Right lobe of liver (tissue), 6 donors: ENCODE measurements at places on chromosomes 3 and 15. TPM values are rescaled to one million over a fixed set of nuclear protein-coding genes. Genes with fewer than 3 reads are reported as not detected.
A peak's percentile ranks its signal among the peaks of the same experiment; 100 is the strongest.

Gene IL20RB
- 0.31 TPM for total RNA-seq

Gene TMCO5A
- not detected for total RNA-seq

DNA sequence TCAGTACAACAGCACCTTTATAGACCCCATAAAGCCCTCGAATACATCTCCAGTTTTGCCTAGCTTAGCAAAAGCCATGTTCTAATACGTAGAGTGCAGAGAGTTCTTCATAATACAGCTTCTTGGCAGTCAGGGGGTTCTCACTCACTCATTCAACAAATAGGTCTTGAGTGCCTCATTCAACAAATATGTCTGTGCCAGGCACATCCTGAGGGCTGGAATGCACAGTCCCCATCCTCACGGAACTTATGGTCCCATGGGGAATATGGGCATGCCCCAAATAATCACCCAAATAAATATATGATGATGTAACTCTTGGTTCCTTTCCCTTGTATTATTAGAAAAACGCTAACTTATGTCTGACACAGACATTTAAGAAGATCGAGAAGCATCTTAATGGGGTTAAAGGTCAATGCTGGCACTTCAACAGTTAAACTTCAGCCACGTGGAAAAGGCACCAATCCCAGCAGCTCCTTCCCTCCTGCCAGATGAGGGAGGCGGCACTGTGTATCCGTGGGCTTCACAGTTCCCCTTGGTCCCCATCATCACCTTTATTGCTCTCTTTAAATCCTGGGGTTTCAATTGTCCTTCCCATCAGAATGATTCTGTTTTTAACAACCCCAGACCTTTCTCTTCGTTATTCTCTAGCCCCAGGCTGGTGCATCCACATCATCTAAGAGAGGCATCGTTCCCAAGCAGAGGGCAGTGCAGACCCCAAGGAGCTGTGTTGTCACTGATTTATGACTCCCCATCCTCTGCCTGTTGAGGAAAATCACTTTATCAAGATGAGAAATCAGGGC lies 18.9 kb upstream of the SEMA5B start:
- no peak overlapping the region for H3K4me3 ChIP-seq
- DNase-seq = no peak
- H3K27ac ChIP-seq = no peak overlapping the region
- H3K4me1 ChIP-seq = peaks cover 17% of the 10 kb centered on the region
- H3K36me3 ChIP-seq = no peaks in the 10 kb centered on the region

- H3K4me3 ChIP-seq = no peak overlapping the region
- H3K4me1 ChIP-seq = no peaks in the 10 kb centered on the region
- no peaks in the 10 kb centered on the region for H3K36me3 ChIP-seq
- DNase-seq = no peak
Measured at GRCh38 chr3:21682206-21682605, 68.8 kb downstream of the ZNF385D start.

DNA sequence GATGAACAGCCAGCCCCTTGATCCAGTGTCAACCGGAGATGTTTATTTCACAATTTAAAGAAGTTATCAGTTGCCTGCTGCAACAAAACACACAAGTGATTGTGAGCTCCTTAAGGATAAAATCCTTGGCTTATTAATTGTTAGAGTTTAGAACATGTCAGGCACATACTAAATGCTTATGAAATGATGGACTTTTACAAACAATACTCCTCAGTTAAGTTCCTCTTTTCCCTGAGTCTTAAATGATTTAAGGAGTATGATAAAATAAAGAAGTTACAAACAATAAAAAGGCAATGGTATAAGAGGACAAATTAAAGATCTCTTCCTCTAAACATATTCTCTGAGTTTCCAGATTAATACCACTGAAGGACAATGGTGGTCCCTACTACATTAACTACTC lies 5.7 kb downstream of the GHSR start:
- no peaks in the 10 kb centered on the region for H3K27me3 ChIP-seq
- no peaks in the 10 kb centered on the region for H3K36me3 ChIP-seq
- DNase-seq = no peak
- H3K4me1 ChIP-seq = no peaks in the 10 kb centered on the region

DNA sequence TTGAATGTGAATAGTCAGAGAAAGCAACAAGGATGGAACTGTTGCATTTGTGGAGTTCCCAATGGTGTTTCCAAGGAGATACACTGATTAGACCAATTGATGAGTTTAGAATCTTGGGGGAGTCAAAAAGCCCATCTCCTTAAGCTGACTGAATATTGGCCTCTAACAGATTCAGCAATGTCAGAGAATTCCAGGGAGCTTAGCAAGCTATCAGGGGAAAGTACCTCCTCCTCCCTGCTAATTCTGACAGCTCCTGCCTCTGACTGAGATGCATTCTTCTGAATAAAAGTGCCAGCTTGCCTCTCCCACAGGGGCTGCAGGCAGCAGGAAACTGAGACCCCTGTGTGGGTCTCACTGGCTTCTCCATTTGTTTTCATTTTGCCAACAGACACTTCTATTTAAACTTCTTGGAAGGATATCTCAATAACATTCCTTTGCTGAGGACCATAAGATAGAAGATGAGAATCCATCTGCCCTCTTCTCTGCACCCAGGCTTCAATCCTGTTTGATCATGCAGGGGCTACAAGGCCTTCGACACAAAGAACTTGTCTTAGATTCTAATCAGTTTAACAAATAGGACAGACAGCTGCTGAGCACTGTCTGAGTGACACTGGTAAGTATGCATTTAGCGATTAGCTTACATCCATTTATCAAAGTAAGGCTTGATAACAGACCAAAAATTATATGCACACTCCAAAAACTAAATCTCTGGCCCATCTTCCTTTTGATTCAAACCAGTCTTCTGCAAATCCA lies 1080.8 kb downstream of the TUSC7 start:
- no peak overlapping the region for H3K4me3 ChIP-seq
- DNase-seq = no peak
- H3K27ac ChIP-seq = no peak overlapping the region
- H3K4me1 ChIP-seq = no peaks in the 10 kb centered on the region
- no peaks in the 10 kb centered on the region for H3K36me3 ChIP-seq
- no peaks in the 10 kb centered on the region for H3K27me3 ChIP-seq

Gene CX3CR1
- total RNA-seq = 0.26 TPM

Gene GOLGA8H
- total RNA-seq = 0.13 TPM

DNA sequence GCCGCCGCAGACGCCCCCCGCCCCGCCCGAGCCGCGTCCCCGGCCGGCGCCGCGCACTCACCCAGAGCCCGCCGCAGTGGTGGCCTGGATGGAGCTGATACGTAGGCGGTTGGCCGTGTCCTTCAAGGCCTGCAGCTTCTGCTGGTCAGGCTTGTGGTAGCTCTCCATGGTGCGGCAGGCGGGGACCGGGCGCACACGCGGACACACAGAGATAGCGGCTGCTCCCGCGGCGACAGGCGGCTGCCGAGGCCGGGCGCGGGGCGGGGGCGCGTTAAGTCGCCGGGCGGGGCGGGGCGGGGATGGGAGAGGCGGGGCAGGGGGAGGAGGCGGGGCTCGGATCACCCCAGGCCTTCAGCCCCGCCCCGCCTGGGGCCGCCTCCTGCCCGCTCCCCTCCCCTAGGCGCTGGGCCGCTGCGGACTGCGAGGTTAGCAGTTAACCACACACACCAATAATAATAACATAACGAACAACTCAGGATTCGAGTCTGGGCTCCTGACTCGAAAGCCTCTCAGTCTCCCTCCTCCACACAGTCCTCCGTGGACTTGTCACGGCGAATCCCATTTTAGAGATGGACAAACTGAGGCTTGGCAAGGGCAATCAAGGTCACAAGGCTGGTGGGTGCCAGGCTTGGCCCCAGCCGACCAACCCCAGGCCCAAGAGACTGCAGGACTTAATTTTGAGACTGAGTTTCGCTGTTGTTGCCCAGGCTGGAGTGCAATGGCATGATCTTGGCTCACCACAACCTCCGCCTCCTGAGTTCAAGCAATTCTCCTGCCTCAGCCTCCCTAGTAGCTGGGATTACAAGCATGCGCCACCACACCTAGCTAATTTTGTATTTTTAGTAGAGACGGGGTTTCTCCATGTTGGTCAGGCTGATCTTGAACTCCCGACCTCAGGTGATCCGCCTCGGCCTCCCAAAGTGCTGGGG lies at the start of gene TKT:
Gene TKT, minus strand, starts transcription at position 248 of the 929 bp plus-strand sequence. Its CDS starts 80 bp downstream, at position 168.
- peak within 1 kb of the TSS; percentile 83 for H3K27ac ChIP-seq
- H3K4me3 ChIP-seq = peak within 1 kb of the TSS; percentile 86
- DNase-seq = peak; percentile 93

Gene DOCK3
- total RNA-seq = 0.06 TPM

DNA sequence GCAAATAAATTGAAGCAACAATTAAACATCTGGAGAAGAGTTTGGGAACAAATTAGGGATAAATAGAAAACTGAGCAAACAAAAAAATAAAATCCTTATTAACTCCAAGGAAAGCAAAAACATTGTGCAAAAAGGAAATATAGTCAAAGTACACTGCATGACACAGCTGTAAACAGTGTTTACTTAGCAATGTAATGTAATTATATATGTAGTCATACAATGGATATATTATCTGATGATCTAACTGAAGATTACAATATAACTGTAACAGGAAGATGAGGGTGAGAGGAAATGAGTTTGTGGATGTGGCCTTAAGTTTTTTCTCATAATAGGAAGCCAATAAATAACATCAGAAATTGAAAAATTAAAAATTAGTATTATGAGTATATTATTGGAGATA lies 42.5 kb downstream of the SCN10A start:
- H3K27ac ChIP-seq = no peak overlapping the region
- H3K4me3 ChIP-seq = no peak overlapping the region
- DNase-seq = no peak
- no peaks in the 10 kb centered on the region for H3K4me1 ChIP-seq
- H3K36me3 ChIP-seq = no peaks in the 10 kb centered on the region

GRCh38 chr15:68794863-68795262 lies 25.8 kb downstream of the ANP32A start:
- H3K27ac ChIP-seq = peak overlapping the region; percentile 7
- H3K27me3 ChIP-seq = no peaks in the 10 kb centered on the region
- no peaks in the 10 kb centered on the region for H3K36me3 ChIP-seq
- H3K4me3 ChIP-seq = no peak overlapping the region

- H3K4me1 ChIP-seq = peaks cover 3% of the 10 kb centered on the region
- H3K4me3 ChIP-seq = no peak overlapping the region
- H3K36me3 ChIP-seq = no peaks in the 10 kb centered on the region
Measured at GRCh38 chr15:63501256-63502089, 2.9 kb upstream of the USP3 start.

- H3K36me3 ChIP-seq = no peaks in the 10 kb centered on the region
- no peak overlapping the region for H3K27ac ChIP-seq
- no peaks in the 10 kb centered on the region for H3K4me1 ChIP-seq
- H3K4me3 ChIP-seq = peak overlapping the region; percentile 2
- DNase-seq = no peak
- no peaks in the 10 kb centered on the region for H3K27me3 ChIP-seq
Measured at GRCh38 chr15:101496198-101496986, 6.9 kb upstream of the PCSK6 start.

GRCh38 chr3:26437678-26438077 lies 184.9 kb upstream of the LRRC3B start:
- no peaks in the 10 kb centered on the region for H3K36me3 ChIP-seq
- no peak overlapping the region for H3K4me3 ChIP-seq
- no peak overlapping the region for H3K27ac ChIP-seq

Gene C3orf22
- total RNA-seq = not detected

GRCh38 chr15:86964271-86964670 lies 884.6 kb downstream of the AGBL1 start:
- DNase-seq = no peak
- no peak overlapping the region for H3K27ac ChIP-seq
- no peak overlapping the region for H3K4me3 ChIP-seq
- no peaks in the 10 kb centered on the region for H3K36me3 ChIP-seq

Gene KNG1
- total RNA-seq = 1,496 TPM

Gene IGSF10
- total RNA-seq = 0.22 TPM

DNA sequence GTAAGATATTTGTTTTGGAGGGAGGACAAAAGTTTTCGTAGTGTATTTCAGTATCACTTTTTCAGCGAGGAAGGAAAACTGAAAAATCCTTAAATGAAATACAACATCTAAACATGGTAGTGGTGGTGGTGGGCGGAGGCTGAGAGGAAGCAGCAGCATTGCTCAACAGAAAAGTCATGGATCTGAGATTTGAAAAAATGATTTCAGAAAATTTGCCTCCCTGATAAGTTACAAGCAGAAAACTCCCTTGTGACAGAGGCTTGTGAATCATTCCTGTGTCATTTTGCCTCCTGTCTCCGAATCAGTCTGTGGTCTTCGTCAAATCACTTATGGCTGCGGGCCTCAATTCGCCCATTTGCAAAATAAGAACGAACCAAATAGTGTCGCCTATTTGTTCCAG lies 965 bp upstream of the CRBN start:
- H3K27ac ChIP-seq = no peak overlapping the region
- no peaks in the 10 kb centered on the region for H3K36me3 ChIP-seq
- H3K4me1 ChIP-seq = peaks cover 16% of the 10 kb centered on the region
- no peak overlapping the region for H3K4me3 ChIP-seq
- H3K27me3 ChIP-seq = no peaks in the 10 kb centered on the region

GRCh38 chr3:77348244-77348855 lies 308.5 kb downstream of the ROBO2 start:
- DNase-seq = no peak
- H3K4me1 ChIP-seq = no peaks in the 10 kb centered on the region
- H3K4me3 ChIP-seq = no peak overlapping the region
- H3K27me3 ChIP-seq = no peaks in the 10 kb centered on the region
- no peaks in the 10 kb centered on the region for H3K36me3 ChIP-seq
- no peak overlapping the region for H3K27ac ChIP-seq

DNA sequence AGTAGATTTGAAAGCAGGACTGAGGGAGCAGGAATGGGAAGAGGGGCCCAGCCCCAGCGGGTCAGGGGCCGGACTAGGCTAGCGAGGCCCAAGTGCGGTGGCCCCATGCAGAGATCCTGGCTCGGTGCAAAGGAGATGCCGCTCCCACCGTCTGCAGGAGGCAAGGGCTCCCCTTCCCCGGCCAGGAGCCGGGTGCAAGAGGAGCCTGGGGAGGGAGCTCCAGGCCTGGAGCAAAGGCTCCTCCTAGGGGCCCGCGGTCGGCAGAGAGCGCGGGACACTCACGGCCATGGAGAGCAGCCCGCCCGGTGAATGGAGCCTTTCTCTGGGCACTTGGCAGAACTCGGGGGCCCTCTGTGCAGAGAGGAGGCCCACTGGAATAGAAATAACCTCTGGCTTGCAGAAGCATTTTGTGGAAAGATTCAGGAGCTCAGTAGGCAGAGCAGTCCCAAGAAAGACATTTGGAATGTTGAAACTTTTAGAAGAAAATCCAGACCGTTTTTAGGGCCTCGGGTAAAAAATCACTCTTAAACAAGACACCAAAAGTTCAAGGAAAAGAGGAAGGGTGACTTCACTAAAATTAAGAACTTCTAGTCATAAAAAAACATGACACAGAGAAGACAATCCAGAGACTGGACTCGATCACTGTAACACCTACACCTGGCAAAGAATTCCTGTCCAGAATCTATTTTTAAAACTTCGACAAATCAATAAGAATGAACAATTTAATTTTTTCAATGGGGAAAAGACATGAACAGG lies 43.0 kb upstream of the USP3 start:
- H3K4me1 ChIP-seq = peaks cover 11% of the 10 kb centered on the region
- H3K27ac ChIP-seq = no peak overlapping the region
- DNase-seq = no peak
- H3K27me3 ChIP-seq = no peaks in the 10 kb centered on the region

Gene SERPINI2
- total RNA-seq = not detected

Gene NEK10
- 1.1 TPM for total RNA-seq

DNA sequence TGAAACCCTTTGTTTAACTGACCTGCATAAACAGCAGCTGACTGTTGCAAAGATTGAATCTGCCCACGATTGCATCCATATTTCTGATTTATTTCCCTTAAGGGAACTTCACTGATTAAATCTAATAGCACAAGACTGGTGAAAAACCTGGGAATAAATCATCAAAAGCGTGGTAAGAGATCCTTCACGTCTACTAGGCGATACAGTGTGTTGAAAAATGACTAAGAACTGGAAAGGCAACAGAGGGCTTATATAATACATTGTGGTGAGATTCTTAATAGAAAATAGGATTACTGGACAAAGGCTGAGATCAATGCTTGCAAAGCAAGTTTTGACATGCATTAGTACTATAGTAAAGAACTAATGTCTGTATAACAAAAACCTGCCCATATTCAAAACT lies 49.0 kb downstream of the POLQ start:
- no peaks in the 10 kb centered on the region for H3K4me1 ChIP-seq
- H3K36me3 ChIP-seq = no peaks in the 10 kb centered on the region
- H3K27ac ChIP-seq = no peak overlapping the region
